ENCODE measurements at places on chromosomes 5 and 9. TPM values are rescaled to one million over a fixed set of nuclear protein-coding genes. Genes with fewer than 3 reads are reported as not detected.

SPINK6 gene
- not detected for total RNA-seq

GRCh38 chr5:128424646-128425045 lies 113.4 kb downstream of the FBN2 start:
- no peak for DNase-seq

DNA sequence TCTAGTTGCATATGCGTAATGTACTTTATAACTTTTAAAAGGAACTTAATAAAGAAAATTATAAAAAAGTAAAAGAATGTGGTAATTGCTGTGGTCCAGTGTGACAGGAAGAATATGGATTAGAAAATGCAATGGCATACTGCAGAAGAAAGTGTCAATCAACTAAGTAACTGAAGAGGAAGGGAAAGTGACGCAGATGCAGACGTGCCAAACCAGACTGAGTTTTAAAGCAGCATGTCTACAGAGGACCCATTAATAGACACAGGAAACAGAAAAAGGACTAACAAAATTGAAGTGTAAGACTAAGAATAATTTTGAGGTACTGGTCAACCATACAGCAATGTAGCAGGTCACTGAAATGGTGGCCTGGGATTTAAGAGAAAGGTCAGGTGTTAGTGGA lies 73.3 kb downstream of the DPYSL3 start:
- DNase-seq = no peak

DNA sequence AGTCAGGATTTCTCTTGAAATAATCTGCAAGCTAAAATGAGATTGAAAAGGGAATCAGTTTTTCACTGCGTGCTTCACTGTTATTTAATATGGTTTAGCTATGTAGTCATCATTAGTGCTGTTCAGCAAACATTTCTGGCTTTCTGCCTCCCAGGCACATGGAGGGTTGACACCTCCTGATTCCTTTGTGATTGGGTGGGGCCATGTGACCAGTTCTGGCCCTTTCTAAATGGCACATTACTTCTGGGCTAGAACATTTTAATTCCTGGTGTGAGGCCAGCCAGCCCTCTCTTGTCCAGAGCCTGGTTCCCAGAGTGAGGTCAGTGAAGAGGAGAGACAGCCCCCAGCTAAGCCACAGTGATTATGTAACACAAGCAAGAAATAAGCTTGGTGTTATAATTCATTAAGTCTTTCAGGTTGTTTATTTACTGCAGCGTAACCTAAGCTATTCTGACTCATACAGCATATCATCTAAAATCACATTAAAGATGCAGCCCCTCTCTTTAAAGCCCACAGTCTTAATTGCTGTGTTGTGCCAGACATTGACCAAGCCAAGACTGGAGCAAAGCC lies 17.4 kb upstream of the ARSI start:
- DNase-seq = peak; percentile 90

DNA sequence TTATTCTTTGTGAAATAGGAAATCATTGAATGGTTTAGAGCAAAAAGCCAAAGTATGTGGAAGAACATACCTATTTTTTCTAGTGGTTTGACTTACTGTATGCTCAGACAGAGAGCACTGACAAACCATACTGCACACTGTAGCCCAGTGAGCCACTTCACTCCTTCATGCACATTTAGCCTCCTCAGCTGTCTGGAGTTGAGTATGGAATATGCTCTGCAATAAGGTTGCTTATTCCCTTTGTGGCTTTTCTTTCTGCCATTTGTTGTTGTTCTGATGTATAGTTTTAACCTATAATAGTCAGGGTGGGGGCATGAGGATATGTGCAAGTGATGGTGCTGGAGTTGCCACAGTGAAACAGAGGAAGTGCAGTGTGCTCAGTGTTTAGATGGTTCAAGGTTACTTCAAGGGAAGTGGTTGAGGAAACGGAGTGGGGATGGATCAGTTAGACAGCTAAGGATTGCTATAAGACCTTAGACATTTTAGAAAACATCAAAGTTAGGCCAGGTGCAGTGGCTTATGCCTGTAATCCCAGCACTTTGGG lies 100.7 kb downstream of the CDC42SE2 start:
- DNase-seq = no peak

- DNase-seq = peak; percentile 65
Observed at GRCh38 chr9:115606838-115607237, 488.9 kb upstream of the TNC start.

- DNase-seq = peak; percentile 71
Observed at GRCh38 chr5:169581580-169582227, 1.9 kb upstream of the SPDL1 start.

DNA sequence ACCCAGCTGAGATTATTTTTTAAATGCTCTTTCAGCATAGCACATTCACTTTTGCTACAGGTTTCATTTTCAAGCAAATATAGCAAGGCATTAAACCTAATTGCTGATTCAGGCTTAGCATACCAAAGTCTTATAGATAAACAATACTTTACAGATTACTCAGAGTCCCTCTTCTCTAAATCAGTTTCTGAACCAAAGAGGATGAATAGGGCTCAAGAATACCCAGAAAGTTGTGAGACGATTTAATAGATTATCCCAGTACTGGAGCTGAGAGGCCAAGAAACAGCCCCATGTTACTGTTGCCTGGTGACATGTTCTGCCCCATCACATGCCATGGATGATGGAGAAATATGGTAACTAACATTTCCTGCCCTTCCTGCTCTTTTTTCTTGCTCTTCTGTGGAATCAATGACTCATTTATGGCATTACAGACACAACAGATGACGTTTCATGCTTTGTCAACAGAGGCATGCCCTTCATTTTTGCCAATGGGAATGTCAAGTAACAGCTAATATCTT lies 18.1 kb upstream of the SSBP2 start:
- DNase-seq = peak; percentile 89

PCDHGA9 gene
- 4.8 TPM for total RNA-seq

PLCXD3 gene
- 1.3 TPM for total RNA-seq

- DNase-seq = no peak
Observed at GRCh38 chr9:127543221-127543620, 68.9 kb upstream of the STXBP1 start.

- no peak for DNase-seq
Observed at GRCh38 chr5:9523090-9523823, 22.6 kb downstream of the SEMA5A start.

GRCh38 chr5:88883836-88884607 lies 1.0 kb upstream of the MEF2C start:
- DNase-seq = peak; percentile 83

DNA sequence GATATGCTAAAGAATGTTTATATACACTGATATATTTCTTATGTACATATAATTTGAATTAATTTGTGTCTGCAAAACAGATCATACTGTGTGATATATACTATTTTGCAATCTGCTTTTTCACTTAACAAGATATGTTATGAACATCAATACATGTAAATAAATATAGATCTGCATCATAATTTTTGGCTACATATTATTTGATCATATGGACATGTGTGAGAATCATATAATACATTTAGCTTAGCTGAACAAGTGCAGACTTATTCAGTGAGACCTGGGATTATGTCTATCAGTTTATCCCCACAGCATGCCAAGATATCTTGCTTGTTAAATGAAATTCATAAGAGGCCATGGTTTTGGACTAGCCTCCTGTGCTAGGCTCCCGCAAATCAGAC lies 474.3 kb downstream of the ARHGEF28 start:
- DNase-seq = no peak

ZNF879 gene
- total RNA-seq = 7.1 TPM

- DNase-seq = peak; percentile 34
Observed at GRCh38 chr9:652914-653313, 188.6 kb upstream of the DMRT1 start.

HCN1 gene
- total RNA-seq = not detected

NSMF gene
- total RNA-seq = 10.8 TPM

TCOF1 gene
- 10.6 TPM for total RNA-seq

ARID3C gene
- total RNA-seq = under 0.01 TPM

PPP3R2 gene
- not detected for total RNA-seq

GRCh38 chr9:16671591-16672137 lies 198.8 kb downstream of the BNC2 start:
- DNase-seq = peak; percentile 76

TAF11L10 gene
- not detected for total RNA-seq

GRCh38 chr9:117938086-117938485 lies 233.9 kb downstream of the TLR4 start:
- peak; percentile 14 for DNase-seq

- DNase-seq = no peak
Observed at GRCh38 chr5:132429463-132430440, 60.2 kb downstream of the SLC22A5 start.

- no peak for DNase-seq
Observed at GRCh38 chr5:119291056-119291455, 64.8 kb upstream of the TNFAIP8 start.

DIRAS2 gene
- total RNA-seq = 0.26 TPM

DNA sequence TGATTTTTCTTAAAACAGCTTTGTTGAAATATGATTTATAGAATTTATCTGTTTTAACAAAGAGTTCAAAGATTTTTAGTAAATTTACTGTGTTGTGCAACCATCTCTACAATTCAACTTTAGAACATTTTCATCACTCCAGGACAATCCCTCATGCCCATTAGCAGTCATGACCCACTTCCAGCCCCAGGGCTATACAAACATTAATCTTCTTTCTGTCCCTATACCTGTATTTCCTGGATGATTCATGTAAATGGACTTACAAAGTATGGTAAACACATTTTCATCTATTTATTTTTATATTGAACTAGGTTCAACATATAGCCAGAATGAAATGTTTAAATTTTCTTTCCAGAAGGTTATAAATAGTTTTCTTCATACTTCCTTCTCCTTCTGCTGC lies 127.8 kb upstream of the CCDC180 start:
- no peak for DNase-seq

PCSK1 gene
- not detected for total RNA-seq

- no peak for DNase-seq
Observed at GRCh38 chr9:134390537-134390936, 64.3 kb downstream of the RXRA start.

CDH18 gene
- not detected for total RNA-seq

DNA sequence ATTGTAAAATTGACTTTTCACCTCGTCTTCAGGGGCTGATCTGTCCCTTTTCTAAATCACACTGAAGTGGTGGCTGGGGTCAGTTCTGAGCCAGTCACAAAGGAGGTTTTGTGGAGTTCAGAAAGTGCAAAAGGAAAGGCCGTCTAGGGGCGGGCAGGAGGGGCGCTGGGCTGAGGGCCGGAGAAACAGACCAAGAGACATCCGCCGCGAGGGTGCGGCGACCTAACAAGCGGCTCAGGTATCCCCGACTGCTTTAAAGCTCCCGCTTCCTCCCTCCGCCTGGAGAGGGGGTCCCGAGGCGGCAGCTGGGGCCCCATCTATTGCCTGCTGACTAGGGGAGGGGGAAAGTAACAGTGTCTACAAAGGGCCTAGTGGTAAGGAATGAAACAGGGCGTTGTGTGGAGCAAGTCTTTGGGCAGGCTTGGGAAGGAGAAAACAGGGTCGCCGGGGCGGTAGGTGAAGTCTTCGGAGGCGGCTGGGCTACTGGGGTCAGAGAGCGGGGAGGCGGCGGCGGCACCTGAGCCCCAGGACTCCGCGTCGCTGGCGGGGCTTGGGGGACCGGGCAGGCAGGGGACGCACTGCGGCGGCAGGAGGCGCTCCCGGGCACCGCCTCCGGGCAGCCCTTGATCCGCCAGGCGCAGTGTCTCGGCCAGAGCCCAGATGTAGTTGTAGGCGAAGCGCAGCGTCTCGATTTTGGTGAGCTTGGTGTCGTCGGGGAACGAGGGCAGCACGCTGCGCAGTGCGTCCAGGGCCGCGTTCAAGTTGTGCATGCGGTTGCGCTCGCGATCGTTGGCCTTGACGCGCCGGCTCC lies 950 bp downstream of the NEUROG1 start:
- DNase-seq = no peak

CTXN3 gene
- total RNA-seq = not detected

DNA sequence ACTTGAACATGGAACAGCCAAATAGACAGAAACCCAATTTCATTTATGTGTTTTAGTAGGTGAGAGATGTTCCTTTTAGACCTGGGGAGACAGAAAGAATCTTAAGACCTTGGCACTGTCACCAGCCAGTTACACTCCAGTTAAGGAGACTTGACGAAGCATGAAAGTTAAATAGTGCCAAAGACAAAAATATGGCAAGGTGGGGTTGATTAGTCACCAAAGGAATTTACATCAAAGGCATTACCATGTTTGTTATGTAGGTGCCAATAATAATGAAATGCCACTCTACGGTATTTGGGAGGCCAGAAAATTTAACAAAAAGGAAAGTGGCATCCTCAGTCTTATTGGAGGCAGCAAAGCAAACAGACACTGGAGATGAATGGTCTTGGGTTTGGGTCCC lies 9.2 kb upstream of the IL12B start:
- no peak for DNase-seq

DNA sequence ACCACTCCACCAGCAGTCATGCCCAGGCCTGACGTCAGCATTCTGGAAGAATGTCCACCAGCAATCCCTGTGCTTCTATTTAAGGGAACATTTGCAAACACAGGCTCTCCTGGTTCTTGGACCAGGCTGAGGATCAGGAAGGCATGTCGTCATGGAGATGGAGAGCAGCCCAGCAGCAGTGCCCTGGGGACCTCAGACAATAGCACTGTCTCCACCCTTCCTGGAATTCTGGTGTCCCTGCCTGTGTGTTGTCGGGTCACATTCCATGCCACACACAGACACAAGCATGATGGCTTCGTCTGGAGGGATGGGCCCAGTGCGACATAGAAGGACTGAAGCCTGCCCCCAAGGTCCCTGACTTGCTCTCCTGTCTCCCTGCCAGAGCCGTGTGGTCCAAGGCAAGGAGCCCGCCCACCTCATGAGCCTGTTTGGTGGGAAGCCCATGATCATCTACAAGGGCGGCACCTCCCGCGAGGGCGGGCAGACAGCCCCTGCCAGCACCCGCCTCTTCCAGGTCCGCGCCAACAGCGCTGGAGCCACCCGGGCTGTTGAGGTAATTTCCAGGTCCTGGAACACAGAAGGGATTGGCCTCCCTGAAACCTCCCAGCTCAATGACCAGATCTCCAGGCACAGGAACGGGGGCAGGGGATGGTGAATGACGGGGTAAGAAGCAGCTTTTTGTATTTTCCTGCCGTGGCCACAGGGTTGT lies 43.8 kb downstream of the STOM start:
- peak; percentile 63 for DNase-seq

PTGDS gene
- total RNA-seq = 89.9 TPM

GRCh38 chr5:151275803-151276202 lies 22.8 kb downstream of the GM2A start:
- DNase-seq = no peak

DNA sequence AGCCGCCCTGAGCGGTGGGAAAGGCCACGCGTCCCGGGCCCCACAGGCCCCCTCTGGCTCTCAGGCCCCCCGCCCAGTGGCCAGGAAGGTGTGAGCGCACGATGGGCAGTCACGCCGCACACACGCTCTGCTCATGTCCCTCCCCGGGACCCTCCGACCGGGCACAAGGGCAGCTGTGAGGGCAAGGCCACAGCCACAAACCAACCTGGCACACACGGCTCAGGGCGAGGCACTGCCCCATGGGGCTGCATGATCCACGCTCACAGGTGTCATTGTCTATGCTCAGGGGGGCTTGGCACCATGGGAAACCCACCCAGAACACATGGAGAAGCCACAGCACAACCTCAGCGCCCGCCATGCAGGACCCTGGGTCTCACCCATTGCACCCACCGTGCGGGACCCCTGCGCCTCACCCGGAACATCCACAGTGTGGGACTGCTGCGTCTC lies 51.3 kb downstream of the SLC12A7 start:
- DNase-seq = no peak
